Lower leg skin (tissue), 4 donors: ENCODE measurements at places on chromosomes 1 and 21. TPM values are rescaled to one million over a fixed set of nuclear protein-coding genes. Genes with fewer than 3 reads are reported as not detected.

Gene AMY1C
- not detected for total RNA-seq

DNA sequence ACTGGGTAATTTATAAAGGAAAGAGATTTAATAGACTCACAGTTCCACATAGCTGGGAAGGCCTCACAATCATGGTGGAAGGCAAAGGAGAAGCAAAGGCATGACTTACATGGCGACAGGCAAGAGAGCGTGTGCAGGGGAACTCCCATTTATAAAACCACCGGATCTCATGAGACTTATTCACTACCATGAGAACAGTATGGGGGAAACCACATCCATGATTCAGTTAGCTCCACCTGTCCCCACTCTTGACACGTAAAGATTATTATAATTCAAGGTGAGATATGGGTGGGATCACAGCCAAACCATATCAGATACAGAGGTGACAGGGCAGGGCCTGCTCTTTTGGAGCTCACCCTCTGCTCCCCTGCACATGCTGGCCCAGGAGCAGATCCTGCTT is 31.4 kb upstream of the TMEM61 start:
- DNase-seq, result no peak

DNA sequence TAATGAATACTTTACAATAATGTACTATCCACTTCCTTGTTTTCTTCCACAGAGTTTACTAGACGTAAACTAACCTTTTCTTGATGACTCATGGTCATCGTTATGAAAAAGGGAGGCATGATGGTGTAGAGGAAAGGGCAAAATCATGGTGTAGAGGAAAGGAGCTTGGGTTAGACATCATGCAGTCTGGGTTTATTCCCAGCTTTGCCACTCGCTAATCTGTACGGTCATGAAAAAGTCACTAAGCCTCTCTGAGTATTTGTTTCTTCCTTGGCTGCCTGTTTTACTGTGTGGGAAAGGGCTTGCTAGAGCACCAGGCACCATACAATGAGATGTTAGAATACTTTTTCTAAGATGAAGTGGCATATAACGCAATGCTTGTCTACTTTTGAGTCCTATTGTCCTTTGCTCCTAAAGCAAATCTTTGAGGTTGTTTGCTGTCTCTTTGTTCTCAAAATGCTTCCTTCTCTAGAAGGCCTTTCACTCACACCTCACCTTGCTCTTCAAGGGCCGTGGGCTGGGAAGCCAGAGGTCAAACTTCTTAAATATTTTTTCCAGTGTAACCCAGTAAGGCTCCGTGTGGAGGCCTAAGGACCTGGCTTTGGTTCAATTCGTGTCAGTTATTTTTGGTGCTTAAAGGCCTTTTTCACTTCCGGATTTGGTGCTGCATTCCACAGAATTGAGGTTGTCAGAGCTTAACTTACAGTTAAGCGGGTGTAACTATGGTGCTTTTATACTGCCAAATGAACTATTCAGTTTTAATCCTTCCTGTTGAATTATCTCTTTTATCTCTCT is 9.9 kb upstream of the ETV3 start:
- no peak for DNase-seq

Gene ATP6V1G3
- not detected for total RNA-seq

- DNase-seq, result no peak
These were observed 124.5 kb upstream of the KCNK1 start for GRCh38 chr1:233489411-233489810.

- DNase-seq, result no peak
These were observed 257.9 kb downstream of the PAPPA2 start for GRCh38 chr1:176720838-176721237.

Gene CACNA1S
- total RNA-seq, result 0.04 TPM

Gene CFHR4
- not detected for total RNA-seq

Gene TMEM63A
- total RNA-seq, result 46.3 TPM

GRCh38 chr1:210531475-210532222 is 202.9 kb downstream of the HHAT start:
- no peak for DNase-seq

Gene LCE1C
- 2,401 TPM for total RNA-seq

GRCh38 chr1:206716870-206717673 is 32.4 kb downstream of the MAPKAPK2 start:
- no peak for DNase-seq

GRCh38 chr21:43832158-43832550 is 32.9 kb upstream of the AGPAT3 start:
- no peak for DNase-seq

Gene S100A7
- 46.8 TPM for total RNA-seq

DNA sequence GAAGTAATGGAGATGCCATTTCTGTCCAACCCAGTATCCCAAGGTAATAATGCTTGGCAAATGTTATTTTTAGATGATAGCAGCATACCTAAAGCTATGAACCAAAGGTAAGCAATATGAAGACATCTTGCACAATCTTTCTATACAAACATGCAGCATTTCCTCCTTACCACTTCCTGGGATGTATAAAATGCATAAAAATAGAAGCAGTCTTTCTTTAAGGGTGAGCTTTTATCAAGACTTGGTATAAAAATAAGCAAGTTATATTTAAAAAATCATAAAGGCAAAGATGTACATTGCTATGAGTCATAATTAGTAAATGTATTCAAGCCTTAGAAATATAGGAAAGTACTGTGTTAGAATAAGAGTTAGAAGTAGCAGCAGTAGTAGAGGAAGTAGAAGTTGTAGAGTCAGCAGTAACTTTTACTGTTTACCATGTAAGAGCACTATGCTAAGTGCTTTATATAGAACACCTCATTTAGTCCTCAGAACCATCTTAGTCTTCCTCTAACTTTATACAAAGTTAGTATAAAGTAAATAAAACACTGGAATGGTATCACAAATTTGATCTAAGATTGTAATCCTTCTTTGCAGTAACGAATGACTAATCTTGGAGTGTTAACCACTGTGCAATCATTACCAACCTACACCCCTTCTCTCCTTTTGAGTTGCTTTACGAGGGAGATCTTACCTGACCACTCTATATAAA is 371.3 kb downstream of the VAV3 start:
- no peak for DNase-seq

- no peak for DNase-seq
These were observed 217.9 kb downstream of the RHOU start for GRCh38 chr1:228953207-228953606.

GRCh38 chr1:173253046-173253445 is 45.9 kb upstream of the TNFSF4 start:
- no peak for DNase-seq

Gene TIE1
- 8.8 TPM for total RNA-seq

GRCh38 chr1:117877823-117878222 is 51.6 kb downstream of the GDAP2 start:
- DNase-seq, result no peak

DNA sequence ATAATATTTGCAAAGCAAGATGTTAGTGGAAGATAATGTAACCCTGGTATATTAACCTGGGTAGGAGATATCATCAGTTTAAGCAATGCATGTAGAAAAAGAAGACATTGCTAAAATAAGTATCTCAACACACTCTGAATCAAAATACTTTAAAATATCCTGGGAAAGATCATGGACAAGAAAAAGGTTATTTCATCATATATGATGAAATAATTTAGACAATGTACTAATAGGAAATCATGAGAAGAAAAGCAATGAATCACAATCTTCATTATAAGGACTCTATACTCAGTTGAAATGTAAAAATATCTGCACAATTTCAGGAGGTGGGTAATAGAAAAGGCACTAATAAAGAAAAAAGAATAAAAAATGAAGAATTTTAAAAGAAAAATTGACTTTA is 158.8 kb downstream of the KCNT2 start:
- no peak for DNase-seq
